NCI-H748 treated with DMSO at 0.1 percent for 48 hours (cell line): ENCODE measurements at places on chromosomes 16 and 17.

- no peak for DNase-seq
These were observed 6.9 kb downstream of the MLLT6 start for GRCh38 chr17:38711792-38712571.

GRCh38 chr17:5527601-5528250, 41.4 kb downstream of the MIS12 start:
- no peak for DNase-seq

DNA sequence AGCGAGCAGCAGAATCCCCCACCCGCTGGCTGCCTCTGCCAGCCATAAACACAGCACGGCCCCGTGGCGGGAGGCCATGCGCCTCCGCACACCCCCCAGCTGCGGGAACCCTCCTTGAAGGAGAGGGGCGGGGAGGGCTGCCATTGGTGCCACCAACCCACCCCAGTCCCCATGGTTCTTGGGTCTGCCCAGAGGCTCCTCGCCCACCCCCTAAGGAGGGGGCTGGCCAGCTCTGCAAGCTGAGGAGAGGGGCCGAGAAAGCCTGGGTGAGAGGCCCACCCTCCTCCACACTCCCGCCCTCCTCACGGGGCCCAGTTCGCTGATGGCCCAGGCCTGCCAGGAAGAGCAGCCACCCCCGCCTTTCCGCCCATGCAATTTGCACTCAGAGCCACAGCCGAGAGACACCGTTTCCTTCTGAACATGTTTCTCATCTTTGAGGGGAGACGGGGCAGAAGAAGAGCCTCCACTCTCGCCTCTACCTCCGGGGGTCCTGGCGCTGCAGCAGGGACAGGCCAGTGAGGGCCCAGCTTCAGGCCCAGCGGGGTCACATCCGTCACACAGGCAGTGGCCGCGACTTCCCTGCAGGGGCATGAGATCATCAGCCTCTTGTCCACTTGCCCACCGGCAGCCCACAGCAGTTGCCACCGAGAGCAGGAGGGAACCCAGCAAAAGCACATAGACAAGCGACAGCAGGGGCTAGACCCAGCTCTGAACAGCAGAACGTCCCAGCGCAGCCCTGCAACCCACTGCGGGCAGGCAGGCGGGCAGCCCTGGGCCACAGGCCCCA, 23.0 kb downstream of the KATNB1 start:
- DNase-seq, result no peak

DNA sequence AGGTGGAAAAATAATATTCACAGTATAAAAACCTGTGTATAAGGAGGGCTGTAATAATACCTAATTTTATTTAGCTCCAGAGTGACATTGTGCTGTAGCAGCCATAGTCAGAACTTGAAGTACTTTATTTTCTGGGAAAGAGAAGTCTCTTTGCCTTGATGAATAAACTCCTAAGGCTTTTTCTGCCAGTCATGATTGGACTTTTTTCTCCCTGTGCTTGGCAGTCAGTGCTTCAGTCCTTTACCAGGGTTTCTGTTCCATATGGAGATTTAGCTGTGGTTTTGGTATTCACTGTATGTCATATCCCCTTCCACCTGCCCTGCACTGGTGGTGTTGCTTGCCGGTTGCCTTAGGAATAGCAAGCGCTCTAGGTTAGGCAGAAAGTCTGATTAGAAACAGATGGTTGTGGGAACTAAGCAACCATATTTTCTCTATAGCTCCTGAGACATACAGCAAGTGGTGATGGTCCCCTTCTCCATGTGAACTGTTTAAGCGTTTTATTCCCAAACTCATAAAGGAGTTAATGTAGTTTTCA, 24.7 kb downstream of the DDX42 start:
- no peak for DNase-seq

- DNase-seq, result no peak
These were observed 108.2 kb downstream of the RPTOR start for GRCh38 chr17:80652756-80653330.

- no peak for DNase-seq
These were observed 12.6 kb upstream of the IL21R start for GRCh38 chr16:27389272-27389961.

DNA sequence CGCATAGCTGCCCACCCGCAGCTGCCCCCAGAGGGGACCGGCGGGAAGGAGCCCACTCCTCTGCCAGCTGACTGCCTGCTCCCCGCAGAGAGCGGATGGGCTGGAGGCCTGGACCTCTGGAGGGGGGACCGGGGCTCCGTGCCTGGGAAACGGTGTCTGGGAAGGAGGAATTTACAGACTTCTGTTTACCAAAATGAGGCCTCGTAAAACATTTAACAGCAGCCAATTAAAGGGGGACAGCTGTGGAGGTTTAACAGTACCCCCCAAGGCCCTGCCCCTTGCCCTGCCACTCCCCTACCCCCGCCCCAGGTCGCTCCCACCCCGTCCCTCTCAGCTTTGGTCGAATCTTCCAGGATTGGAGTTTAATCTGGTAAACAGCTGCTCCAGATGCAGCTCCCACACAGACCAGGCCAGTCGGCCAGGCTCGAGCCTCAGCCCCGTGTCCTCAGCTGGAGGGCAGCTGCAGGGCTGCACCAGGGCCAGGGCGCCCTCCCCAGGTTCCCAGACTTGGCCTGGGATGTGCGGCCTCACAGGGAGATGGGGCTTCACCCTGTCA, 41.1 kb downstream of the BAHCC1 start:
- DNase-seq, result no peak

DNA sequence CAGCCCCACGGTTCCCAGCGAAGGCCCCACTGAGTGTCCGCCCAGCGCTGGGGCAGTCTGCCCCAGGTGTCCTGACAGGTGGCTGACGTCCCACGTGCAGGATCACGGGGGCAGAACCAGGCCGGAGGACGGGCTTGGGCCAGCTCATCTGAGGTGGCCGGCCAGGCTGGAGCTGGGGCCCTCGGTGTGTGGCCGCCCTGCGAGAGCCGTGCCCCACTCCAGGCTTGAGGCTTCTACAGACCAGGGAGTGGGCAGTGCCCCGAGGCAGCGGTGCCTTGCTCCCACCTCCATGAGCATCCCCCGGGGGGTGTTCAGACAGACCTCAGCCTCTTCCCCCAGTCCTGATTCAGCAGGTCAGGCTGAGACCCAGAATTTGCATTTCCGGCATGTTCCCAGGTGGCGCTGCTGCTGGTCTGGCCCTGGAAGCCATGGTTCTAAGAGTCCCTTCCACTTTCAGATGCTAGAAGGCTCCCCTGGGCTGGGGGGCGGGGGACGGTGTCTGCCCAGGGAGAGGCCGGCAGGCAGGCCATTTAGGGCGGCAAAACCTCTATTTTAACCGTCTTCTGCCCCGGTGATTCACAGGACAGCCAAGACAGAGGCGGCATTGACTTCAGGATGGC, 35.4 kb upstream of the PABPN1L start:
- DNase-seq, result no peak

DNA sequence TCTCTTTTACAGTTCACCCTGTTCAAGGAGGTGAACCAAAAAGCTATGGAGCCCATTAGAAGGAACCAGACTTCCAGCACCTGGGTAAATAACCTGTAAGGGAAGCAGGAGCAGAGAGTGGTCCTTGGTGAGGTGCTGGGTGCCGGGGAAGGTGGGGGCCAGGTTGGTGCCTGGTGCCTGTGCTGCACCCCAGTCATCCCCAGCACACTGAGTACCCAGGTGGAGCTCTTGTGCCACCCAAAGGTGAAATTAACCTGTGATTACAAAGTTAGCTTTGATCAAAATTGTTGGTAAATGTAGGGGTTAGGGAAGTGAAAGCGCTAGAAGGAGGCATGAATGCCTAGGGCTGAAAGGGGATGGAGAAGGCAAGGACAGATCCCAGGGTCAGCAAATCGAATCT, 58.6 kb downstream of the CDRT4 start:
- no peak for DNase-seq

DNA sequence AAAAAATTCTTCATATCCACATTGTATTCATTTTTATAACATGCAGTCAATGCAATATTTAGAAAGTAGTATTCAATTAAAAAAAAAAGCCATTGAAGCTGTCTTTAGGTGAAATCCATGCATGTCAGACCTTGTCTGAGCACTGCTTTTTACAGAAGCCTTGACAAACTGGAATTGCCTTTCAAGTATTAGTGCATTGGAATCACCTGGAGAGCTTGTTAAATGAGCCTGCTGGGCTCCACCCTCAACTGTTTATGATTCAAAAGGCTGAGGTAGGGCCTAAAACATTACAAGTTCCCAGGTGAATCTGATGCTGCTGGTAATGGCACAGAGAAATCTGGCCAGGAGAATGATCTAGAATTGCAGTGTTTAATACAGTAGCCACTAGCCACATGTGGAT, 85.8 kb downstream of the HIC1 start:
- no peak for DNase-seq

- peak; percentile 18 for DNase-seq
These were observed 661 bp downstream of the GIT1 start for GRCh38 chr17:29588562-29589411.

- DNase-seq, result peak; percentile 32
These were observed 120.6 kb downstream of the MAP2K6 start for GRCh38 chr17:69535016-69535570.

GRCh38 chr16:30028438-30029076, 2.5 kb downstream of the TLCD3B start:
- DNase-seq, result no peak

GRCh38 chr17:38719289-38719942, 10.7 kb upstream of the CISD3 start:
- DNase-seq, result no peak

DNA sequence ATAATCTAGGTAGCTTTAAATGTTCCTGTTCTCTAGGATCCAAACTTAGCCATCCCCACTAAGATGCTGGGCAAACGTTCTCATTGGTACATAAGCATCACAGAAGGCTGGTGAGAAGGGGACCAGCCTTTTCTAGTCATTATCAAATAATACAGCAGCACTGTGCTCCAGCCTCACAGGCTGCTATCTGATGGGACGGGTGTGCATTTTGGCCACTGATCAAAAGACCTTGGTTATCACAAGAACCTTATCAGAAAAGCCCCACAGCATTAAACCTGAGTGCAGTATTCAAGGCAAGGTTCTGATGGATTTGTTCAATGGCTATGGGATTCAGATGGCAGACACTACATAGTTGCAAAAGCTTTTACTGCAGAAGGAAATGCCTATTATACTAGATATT, 19.1 kb upstream of the KPNB1 start:
- DNase-seq, result no peak

GRCh38 chr16:9665851-9666271, 516.4 kb downstream of the GRIN2A start:
- DNase-seq, result peak; percentile 67

- DNase-seq, result no peak
These were observed 10.0 kb upstream of the IRX3 start for GRCh38 chr16:54296543-54296942.

GRCh38 chr17:36590082-36590481, 1.6 kb upstream of the DHRS11 start:
- DNase-seq, result no peak

DNA sequence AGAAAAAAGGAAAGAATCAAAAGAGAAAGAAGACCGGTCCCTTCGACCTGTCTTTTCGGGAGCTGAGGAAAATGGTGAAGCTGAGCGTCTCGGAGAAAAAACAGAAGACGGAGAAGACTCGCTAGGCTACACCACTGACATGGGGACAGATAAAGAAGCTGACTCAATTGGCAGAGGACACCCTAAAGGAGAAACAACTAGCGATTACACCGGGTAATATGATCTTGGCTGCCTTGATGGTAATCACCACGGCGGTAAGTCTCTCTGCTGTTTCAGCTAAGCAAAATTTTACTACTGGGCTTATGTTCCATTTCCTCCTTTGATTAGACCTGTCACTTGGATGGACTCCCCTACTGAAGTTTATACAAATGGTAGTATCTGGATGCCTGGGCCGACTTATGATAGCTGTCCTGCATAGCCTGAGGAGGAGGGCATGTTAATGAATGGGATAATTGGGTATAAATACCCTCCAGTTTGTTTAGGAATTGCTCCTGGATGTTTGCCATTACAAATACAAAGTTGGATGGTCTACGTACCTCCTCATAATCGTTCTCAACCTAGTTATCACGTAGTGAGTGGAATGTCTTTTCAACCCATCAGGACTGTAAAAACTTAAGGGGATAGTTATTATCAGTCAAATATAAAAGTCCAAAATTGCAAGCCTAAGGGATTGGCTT, 24.1 kb downstream of the ALOX15B start:
- peak; percentile 57 for DNase-seq

- DNase-seq, result no peak
These were observed 116.2 kb downstream of the C17orf67 start for GRCh38 chr17:56717471-56717870.

DNA sequence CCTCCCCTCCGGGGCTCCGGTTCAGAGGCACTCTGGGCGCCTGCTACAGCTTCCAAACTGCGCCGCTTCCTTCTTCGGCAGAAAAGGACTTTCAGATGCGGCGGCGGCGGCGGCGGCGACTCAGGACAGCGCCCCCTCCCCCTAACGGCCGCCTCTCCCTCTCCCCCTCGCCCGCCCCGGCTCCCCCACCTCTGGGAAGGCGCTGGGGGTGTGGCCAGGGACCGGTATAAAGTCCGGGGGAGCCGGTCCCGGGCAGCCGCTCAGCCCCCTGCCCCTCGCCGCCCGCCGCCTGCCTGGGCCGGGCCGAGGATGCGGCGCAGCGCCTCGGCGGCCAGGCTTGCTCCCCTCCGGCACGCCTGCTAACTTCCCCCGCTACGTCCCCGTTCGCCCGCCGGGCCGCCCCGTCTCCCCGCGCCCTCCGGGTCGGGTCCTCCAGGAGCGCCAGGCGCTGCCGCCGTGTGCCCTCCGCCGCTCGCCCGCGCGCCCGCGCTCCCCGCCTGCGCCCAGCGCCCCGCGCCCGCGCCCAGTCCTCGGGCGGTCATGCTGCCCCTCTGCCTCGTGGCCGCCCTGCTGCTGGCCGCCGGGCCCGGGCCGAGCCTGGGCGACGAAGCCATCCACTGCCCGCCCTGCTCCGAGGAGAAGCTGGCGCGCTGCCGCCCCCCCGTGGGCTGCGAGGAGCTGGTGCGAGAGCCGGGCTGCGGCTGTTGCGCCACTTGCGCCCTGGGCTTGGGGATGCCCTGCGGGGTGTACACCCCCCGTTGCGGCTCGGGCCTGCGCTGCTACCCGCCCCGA, at the start of gene IGFBP4:
Gene IGFBP4 (plus strand): TSS at position 255 of the 792 bp plus-strand sequence. CDS start 286 bp downstream, at position 541.
- DNase-seq, result peak; percentile 15

GRCh38 chr17:4658478-4659305, 17.2 kb upstream of the ALOX15 start:
- DNase-seq, result no peak

- DNase-seq, result no peak
These were observed at the start of gene SLC5A10 for GRCh38 chr17:18951941-18952842. Gene SLC5A10 (plus strand): TSS chr17:18952165. CDS start chr17:18952206, 41 bp downstream.

DNA sequence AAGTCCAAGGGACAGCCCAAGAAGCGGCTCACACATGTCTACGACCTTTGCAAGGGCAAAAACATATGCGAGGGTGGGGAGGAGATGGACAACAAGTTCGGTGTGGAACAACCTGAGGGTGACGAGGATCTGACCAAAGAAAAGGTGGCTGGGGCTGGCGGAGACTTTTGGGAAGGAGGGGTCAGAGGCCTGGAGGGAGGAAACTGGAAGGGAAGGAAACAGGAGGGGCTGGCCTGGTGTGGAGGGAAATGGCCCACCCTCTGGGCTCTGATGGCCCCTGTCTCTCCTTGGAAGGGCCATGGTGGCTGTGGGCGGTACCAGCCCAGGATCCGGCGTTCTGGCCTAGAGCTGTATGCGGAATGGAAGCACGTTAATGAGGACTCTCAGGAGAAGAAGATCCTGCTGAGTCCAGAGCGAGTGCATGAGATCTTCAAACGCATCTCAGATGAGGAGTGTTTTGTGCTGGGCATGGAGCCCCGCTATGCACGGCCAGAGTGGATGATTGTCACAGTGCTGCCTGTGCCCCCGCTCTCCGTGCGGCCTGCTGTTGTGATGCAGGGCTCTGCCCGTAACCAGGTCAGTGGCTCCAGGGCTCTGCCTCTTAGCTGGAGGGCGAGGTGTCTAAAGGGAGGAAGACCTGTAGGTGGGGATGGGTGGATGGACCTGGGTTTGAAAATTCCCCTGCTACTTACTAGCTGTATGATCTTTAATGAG, 12.5 kb downstream of the POLR2A start:
- no peak for DNase-seq

GRCh38 chr16:71460236-71460635, 1.8 kb downstream of the ZNF23 start:
- no peak for DNase-seq
